T-helper 1 cell (primary cell): ENCODE measurements at places on chromosomes 5 and 9.
A peak's percentile ranks its signal among the peaks of the same experiment; 100 is the strongest.

- no peak for DNase-seq
Measured at GRCh38 chr9:68482548-68482947, 58.1 kb downstream of the TMEM252 start.

DNA sequence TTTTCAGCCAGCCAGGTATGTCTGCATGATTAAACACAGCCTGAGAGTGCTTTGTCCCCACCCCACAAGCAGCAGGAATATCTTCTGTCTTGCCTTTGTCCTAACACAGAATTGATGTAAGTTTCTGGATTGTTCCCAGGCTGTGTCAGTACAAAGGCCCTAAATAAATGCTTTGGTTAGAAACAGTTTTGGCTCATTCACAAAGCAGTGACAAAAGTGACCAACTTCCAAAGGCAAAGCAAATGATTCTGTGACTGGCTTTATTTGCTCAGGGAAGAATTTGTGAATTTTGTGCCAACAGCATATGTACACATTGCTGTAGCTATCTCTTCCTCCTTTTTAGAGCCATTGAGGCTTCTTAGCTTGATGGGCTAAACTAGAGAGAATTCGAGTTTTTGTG lies 133.7 kb downstream of the PLPPR1 start:
- DNase-seq = no peak

DNA sequence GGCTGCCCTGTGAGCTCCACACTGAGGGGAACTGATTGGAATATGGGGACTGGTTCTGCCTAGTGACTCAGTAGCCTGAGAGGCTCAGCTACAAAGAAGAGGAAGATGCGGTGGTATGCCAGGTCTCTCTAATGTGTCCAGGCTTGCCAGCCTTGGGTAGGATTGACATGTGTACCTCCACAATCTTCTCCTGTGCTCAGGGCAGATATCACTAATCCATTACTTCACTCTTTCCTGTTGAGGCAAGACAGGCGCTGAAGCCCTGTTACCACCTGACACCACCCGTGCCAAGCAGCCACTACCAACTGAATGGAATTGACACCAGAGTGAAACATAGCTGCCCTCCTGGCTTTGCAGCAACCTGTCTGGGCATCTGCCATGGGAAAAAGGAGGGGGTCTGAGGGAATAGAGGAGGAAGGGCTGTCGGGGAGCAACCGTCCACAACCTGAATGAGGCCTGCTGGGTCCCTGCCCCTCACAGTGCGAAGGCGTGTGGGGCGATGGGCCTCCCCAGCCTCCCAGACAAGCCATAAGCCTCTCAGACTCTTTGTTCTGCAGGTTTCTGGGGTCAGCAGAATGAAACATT lies 114.7 kb upstream of the CXCL14 start:
- no peak for DNase-seq

GRCh38 chr9:95045751-95046150 lies 271.8 kb downstream of the FANCC start:
- no peak for DNase-seq

- no peak for DNase-seq
Measured at GRCh38 chr9:107131108-107131799, 151.8 kb upstream of the RAD23B start.

GRCh38 chr9:12351293-12352044 lies 341.7 kb upstream of the TYRP1 start:
- no peak for DNase-seq

GRCh38 chr9:93267681-93268505 lies 84.0 kb downstream of the WNK2 start:
- DNase-seq = no peak

DNA sequence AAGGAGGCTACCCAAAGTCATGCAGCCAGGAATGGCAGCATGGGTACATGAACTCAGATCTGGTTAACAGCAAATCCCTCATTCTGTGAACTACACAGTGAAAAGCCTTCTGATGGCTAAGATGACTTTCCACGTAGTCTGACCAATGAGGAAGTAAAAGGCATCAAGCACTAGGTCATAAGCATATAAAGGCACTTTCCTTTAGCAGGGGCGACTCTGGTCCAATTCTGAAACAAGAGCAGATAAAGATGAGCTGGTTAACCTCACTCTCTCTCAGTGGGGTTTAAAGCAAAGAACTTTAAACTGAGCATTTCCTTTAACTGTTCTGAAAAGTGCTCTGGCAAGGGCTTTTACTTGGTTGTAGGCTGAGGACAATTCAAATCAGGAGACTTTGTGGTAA lies 21.1 kb downstream of the PSMB7 start:
- no peak for DNase-seq

- DNase-seq = peak; percentile 10
Measured at GRCh38 chr5:90434116-90434714, 24.7 kb upstream of the CETN3 start.

- DNase-seq = no peak
Measured at GRCh38 chr5:102690910-102691309, 64.2 kb upstream of the PAM start.

GRCh38 chr5:5383461-5383860 lies 39.0 kb upstream of the ICE1 start:
- DNase-seq = no peak

DNA sequence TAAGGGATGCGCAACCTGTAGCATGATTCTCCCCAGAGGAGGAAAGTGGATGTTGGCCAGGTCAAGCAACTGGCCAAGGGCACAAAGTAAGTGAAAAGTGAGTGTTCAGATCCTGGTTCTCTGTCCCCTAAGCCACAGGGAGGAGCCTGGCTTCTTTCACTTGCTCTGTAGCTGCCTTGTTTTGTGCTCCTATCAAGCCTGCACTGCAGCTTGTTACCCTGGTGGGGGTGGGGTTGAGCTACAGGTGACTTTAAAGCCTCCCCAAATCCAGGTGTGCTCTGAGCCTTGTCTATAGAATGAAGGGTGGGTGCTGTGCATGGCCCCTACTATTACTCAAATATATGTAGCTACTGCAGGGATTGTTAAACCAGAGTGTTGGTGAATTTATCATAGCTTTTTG lies 32.9 kb downstream of the RALGPS1 start:
- DNase-seq = no peak

DNA sequence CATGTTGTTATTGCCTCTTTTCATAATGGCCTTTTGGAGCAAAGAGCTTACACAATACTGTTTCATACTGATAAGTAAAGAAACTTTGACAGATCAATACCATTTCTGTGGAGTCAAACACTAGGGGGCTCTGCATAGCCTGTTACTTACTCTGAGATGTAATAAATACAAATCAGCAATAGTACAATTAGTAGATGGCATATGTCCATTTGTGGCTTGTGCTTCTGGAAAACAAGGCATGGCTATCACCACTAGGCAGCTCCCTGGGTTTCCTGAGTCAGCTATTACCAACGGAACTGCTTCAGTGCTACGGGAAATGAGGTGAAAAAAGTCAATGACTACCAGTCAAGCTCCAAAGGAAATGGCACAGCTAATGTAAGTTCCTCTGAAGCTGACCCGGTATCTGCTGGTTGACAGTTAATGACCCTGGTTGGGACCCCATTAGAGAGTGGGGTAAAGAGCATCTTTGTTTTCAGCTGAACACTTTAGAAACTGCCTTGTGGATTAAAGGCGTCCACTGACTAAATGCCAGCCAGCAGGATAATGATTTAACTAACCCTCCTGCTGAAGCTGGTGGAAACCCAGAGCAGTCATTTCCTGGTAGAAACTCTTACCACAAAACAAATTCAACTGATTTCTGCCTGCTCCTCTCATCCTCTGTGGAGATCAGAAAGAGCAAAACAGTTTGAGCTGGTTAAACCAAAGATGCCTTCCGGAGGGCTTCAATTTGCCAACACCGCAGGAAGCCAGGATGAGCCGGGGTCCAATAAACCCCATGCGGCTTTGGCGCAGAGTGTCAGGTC lies 69.0 kb upstream of the FAM169A start:
- DNase-seq = no peak

DNA sequence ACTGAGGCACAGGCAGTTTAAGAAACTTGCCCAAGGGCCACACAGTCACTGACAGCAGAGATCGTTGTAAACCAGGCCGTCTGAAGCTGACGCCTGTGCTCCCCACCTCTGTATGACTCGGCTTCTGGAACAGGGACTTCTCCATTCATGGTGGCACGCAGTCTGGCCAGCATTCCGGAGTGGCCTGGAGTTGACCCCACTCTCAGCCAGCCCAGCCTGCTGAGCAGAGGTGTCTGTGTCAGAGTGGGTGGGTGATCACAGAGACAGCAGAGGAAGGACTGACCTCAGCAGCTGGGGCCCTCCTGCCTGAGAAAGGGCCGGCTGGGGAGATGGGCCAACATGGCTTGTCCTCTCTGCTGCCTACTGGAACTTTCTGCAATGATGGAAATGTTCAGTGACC lies 12.6 kb downstream of the LRSAM1 start:
- DNase-seq = no peak

- no peak for DNase-seq
Measured at GRCh38 chr9:130183133-130183762, 11.0 kb downstream of the NCS1 start.

GRCh38 chr5:130815246-130815645 lies 349.8 kb downstream of the HINT1 start:
- no peak for DNase-seq

DNA sequence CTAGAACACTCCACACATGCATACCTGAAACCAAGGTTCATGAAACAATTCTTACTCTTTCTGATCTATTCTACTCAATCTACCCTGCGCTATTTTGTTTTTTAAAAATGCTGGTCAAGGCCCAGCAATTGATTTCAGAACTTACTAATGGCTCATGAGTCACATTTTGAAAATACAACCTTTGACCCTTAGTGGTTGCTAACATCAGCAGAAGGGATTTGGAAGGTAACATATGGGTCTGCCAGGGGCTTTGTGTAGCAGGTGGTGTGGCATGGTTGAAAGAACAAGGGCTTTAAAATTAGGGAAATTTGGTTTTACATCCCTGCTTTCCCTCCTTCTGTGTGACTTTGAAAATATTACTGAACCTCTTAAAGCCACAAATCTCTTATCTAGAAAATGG lies 101.4 kb downstream of the ATG10 start:
- DNase-seq = no peak

DNA sequence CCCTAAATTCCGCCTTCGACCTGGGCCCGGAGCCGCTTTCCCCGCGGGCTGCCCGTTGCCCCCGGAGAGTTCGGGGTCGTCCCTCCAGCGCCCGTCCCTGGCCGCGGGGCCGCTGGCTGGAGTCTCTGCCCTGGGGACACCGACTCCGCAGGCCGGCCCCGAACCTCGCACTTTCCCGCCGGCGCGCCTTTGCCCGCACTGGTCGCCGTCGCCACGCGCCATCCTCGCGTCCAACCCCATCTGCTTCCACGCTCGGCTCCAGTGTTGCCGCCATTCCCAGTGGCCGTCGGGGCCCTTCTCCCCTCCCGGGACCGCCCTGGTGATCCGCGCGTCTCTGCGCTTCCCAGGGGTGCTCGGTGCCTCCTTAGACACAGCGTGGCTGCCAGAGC lies 11.0 kb downstream of the LHX3 start:
- no peak for DNase-seq

DNA sequence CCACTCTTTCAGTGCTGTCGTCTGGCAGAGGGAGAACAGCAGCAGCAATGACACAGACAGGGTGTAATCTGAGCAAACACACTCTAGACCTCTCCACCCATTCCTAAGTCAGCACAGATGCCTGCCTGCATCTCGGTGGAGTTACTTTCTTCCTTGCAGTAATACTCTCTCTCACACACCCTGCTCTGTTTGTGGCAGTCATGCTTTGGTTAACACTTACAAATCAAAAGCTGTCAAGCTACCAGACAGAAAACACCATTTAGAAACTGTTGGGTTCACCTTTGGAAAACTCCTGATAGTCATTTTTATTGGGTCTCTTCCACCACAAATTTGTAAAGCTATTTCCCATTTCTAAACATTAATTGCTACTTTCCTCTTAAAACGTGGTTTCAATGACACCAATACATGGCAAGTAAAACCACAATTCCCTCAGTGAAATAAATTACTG lies 27.3 kb downstream of the LHFPL2 start:
- DNase-seq = no peak

- no peak for DNase-seq
Measured at GRCh38 chr5:127985811-127986325, 97.7 kb upstream of the SLC12A2 start.

DNA sequence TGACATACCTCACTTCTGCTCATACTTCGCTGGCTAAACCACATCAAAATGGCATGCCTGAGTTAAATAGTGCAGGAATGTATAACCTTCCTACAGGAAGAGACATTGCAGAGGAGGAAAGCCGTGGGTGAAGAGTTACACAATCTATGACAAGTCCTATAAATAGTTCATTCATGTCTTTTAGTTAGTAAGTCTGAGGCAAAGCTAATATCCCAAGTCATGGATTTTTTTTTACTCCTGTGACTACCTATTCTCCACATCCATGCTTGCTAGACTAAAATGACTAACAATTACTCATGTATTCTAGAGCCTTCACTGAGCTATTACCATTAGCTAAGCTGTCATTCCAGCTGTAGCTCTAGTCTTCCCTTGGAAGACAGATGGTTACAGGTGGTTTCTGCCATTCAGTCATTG lies 391.3 kb downstream of the NR2F1-AS1 start:
- DNase-seq = no peak

DNA sequence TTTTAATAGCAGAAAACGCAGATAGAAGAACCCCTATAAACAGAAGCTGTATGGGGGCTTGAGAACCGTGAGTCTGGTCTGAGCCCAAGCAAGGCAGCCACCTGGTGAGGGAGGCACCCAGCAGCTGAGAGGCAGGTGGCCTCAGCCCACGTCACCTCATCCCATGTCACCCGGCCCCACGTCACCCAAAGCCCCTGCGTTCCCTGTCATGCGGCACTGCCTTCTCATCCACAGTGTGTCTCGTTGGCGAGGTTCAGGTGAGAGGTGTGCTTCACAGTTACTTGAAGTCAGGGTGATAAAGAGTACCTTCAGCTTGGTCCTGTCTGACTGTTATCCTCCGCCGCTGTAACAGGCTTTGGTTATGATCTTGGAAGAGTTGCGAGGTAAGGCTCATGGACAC lies 80.6 kb upstream of the IRX4 start:
- no peak for DNase-seq

DNA sequence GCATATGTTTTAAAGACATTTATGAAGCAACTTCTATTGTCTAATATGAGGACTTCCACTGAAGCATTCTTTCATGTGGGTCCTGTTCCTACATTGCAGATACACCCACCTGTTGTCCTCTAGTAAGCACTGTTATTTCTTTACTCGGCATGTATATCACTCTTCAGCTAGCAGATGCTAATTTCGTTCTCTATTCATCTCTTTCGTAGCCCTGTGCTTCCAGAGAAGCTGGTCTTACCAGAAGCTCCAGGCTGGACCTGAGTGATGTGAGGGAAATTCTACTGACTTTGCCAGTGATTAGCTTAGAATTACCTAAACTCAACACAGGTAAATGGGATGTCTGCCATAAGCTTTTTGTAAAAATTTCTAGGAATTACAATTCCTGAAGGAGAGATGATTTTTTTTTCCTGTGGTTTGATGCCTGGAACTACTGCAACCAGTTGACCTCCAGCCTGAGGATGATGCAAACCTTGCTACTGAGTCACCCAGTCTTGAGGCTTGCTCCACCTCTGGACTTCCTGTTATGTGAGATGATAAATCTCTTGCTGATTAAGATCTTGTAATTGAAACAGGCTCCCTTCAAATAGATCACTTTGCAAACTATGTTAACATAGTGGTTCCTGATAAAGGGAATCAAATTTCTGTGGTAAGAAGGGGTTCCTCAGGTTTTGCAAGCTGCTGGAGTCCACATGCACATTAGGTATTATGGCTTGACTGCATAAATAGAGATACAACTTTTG lies 52.2 kb upstream of the SPINK5 start:
- DNase-seq = no peak
